Heart left ventricle (tissue), 16 donors: ENCODE measurements at places on chromosomes 13 and 19. TPM values are rescaled to one million over a fixed set of nuclear protein-coding genes. Genes with fewer than 3 reads are reported as not detected.

The TLE6 gene
- 0.44 TPM for total RNA-seq

The LHB gene
- total RNA-seq = not detected

The WASF3 gene
- 10.6 TPM for total RNA-seq

GRCh38 chr13:110419381-110419791 lies 112.3 kb downstream of the COL4A2 start:
- no peak for DNase-seq

DNA sequence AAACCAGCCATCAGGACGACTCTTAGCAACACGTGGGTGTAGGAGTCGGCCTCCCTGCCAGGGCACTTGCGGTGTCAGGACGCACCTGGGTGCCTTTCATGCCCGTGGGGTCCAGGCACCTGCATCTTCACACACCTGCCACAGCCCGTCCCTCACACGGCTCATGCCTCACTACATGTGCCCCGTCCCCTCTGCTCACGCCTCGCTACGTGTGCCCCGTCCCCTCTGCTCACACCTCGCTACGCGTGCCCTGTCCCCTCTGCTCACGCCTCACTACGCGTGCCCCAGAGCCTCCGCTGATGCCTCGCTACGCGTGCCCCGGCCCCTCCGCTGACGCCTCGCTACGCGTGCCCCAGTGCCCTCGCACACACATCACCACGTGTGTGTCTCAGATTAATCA lies 58.0 kb upstream of the F7 start:
- DNase-seq = peak; percentile 16

DNA sequence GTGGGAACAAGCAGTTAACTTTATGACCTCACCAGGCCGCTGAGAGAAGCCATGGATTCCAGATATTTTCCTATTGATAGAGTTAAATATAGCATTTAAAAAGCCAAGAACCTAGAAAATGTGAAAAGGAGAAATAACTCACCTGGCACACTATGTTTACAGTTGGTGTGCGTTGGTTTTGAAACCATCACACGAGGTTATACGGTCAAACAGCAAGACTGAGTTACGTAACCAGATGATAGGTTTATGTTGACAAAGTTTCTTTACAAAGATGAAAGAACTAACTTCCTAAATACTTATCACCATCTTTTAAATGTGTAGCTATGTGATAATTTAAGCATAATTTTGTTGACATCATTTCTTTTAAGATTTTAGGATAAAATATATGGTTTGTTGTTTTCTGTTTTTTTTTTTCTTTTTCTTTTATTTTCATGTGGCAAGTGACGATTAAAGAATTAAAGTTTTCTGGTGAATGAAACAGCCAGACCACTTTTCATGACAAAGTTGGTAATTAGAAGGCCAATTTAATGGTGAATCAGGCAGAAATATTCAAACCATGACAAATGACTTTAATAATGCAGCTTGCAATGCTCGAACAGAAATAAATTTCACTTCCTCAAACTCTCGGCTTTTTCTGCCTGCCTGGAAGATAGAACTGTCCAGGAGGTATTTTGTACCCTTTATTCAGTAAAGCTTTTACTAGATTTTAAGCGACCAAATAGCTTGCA lies 339.1 kb upstream of the OBI1 start:
- no peak for DNase-seq

- no peak for DNase-seq
Measured at GRCh38 chr13:93446238-93446637, 219.6 kb downstream of the GPC6 start.

GRCh38 chr19:29365836-29366417 lies 153.0 kb upstream of the UQCRFS1 start:
- no peak for DNase-seq

DNA sequence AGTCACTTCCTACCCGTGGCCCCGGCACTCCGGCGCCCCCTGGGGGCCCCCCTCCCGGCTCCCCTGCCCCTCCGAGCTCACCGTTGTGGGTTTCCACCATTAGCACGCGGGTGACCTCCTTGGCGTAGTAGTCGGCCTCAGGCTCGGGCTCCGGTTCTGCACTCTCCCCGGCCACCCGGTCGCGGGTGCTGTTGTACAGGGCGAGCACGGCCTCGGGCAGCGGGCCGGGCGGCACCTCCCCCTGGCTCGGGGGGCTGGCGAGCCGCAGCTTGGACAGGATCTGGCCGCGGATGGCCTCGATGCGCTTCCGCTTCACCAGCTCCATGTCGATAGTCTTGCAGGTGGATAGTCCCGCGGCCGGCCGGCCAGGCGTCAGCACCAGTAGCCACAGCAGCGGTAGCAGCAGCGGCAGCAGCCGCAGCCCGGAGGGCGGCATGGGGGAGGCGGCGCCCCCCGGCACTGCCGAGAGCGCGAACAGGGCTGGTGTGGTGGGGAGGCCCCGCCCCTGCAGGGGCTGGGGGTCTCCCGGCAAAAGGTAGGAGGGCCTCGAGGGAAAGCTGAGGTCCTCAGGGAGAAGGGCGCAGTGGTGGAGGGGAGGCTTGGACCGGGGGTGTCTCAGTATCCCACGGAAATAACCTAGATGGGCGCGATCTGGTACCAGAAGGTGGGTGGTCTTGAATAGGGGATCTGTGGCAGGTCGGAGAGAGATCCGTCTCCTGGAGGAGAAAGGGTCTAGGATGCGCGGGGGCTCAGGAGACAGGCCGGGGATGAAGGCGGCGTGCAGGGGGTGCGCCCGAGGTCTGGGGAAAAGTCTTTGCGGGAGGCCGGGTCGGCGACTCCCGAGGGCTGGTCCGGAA lies 885 bp downstream of the TGFB1 start:
- peak; percentile 75 for DNase-seq

- no peak for DNase-seq
Measured at GRCh38 chr13:34816245-34816884, 125.7 kb upstream of the NBEA start.

GRCh38 chr13:108993346-108993745 lies 363.9 kb downstream of the MYO16 start:
- no peak for DNase-seq

GRCh38 chr13:40261336-40261735 lies 405.1 kb downstream of the FOXO1 start:
- no peak for DNase-seq

DNA sequence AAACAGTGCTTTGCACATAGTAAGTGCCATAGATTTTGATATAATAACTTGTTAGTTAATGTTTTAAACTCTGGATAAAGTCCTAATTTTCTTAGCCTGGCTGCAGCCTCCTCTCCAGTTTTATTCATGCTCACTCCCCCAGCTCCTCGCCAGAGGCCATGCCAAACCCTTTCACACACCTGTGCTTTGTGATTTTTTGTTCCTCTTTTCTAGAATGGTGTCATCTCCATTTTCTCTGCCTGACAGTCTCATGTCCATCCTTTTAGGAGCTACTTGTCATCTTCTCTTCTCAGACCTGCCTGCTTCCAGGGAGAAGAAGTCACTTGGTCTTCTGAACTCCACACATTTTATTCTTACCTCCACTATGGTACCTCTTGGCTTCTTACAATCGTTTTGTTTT lies 55.8 kb upstream of the SPATA13 start:
- DNase-seq = no peak

- DNase-seq = no peak
Measured at GRCh38 chr13:97318532-97318931, 96.4 kb downstream of the MBNL2 start.

GRCh38 chr13:49632156-49632555 lies 3.8 kb downstream of the ARL11 start:
- no peak for DNase-seq
